Naive thymus-derived CD4-positive, alpha-beta T cell (primary cell): ENCODE measurements at places on chromosomes 2 and 18.

DNA sequence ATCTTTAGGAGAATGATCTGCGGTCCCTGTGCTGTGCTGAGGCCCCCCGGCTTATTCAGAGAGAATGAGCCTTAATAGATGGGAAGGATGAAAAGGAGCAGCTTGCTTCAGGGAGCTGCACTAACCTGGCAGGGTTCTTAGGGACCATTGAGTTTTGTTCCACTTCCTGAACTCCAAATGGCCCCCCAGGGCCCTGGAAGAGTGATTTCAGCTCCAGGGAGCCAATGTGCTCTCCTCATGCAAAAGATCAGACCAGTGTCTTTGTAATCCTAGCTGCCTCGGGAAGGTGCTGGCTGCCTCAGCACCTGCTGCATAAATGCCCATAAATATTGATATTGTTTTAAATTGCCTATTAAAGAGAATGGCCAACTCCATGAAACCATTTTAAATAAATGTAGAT is 210.2 kb downstream of the NCK2 start:
- DNase-seq, result no peak

DNA sequence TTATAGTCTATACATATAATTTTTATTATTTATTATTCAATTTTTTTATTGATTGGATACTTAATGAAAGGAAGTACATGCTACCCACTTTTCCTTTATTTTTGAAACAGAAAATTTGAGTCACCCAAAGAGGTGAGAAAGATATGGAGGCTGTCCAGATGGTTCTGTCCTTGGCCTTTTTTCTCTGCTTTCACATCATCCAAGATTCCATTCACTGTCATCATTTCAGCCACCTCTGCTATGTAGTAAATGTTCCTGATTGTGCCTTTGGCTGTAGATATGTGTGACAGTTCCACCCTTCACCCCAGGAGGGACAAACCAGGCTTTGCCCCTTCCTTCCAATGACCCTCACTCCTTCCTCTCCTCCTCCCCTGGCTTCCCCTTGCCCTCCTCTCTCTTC is 675.7 kb upstream of the ID2 start:
- no peak for DNase-seq

GRCh38 chr2:167318581-167318980 is 430.3 kb downstream of the XIRP2 start:
- DNase-seq, result no peak

DNA sequence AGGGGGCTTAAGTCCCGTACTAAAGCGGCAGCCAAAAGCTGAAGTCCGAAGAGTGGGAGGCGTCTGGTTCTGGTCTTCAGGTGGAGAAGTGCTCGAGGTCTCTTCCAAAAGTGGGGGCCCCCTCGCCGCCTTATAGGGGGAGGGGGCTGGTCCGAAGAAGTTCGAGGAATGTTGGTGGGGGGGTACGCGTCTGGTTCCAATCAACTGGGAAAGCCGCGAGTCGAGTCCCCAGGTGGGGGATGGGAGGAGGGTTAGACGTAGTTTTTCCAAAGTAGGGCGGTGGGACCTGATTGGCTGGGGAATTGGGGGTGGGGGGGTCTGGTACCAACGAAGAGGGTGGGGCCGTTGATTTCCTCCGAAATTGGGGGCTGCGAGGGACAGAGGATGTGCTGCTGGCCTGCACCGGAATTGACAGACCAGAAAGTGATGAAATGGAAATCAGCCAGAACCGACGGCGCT is 594 bp downstream of the ITM2C start:
- no peak for DNase-seq

DNA sequence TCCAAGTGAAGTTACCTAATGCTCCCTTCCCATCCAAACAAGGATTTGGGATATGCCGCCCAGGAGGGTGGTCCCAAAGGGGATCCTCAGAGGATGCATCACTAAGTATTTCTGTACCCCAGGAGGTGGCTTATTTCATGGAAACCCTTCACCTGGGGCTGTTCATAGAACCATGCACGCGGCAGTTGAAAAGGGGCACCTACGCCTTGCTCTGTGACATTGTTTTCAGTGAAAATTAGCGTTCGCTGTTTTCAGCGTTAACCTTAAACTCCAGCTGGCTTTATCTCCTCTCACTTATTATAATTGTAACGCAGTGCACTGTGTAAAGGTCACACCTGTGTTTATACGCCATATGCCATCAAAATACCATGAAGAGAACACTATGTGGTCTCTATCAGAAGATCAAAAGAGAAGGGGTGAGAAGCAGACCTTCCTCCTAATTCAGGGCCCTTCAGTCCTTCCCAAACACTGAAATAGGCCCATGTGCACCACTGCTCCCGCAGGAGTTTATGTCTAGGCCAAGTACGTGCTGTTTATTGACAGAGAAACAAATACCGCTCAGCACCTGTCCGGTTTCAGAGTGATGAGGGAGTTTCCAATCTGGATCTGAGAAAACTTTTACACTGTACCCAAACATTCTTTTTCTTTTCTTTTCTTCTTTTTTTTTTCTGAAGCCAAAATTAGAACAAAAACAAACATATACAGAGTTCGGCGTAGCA is 162.1 kb downstream of the BCL2 start:
- DNase-seq, result peak; percentile 46
